ENCODE measurements at places on chromosomes 7 and 10. TPM values are rescaled to one million over a fixed set of nuclear protein-coding genes. Genes with fewer than 3 reads are reported as not detected.

The BLNK gene
- total RNA-seq, result 0.28 TPM

The GJC3 gene
- total RNA-seq, result under 0.01 TPM

The SLC16A9 gene
- 0.55 TPM for total RNA-seq

The HECTD2 gene
- total RNA-seq, result 5.3 TPM

The LIPF gene
- total RNA-seq, result not detected

The DEPP1 gene
- 22.6 TPM for total RNA-seq

The MACC1 gene
- 0.92 TPM for total RNA-seq

The NCAPG2 gene
- total RNA-seq, result 7.0 TPM

The SFTPA1 gene
- not detected for total RNA-seq

The CD36 gene
- 24.7 TPM for total RNA-seq

The OPN1SW gene
- total RNA-seq, result not detected

The AFAP1L2 gene
- total RNA-seq, result 0.14 TPM

The OPTN gene
- 116 TPM for total RNA-seq

The FGFBP3 gene
- total RNA-seq, result 0.28 TPM

The OR2A12 gene
- total RNA-seq, result not detected

The OGA gene
- 93.9 TPM for total RNA-seq

The LIPJ gene
- total RNA-seq, result under 0.01 TPM

The VPS37D gene
- 5.7 TPM for total RNA-seq

The TLX1 gene
- total RNA-seq, result not detected

The NKX1-2 gene
- not detected for total RNA-seq

The TMEM140 gene
- 14.6 TPM for total RNA-seq

The RNLS gene
- total RNA-seq, result 8.6 TPM

The CTTNBP2 gene
- 0.28 TPM for total RNA-seq

The GATAD1 gene
- 24.5 TPM for total RNA-seq

The TMEM236 gene
- under 0.01 TPM for total RNA-seq

The C1GALT1 gene
- total RNA-seq, result 20.8 TPM

The PRF1 gene
- under 0.01 TPM for total RNA-seq

The UTF1 gene
- not detected for total RNA-seq

The FRMD4A gene
- total RNA-seq, result 10.7 TPM

The TCF7L2 gene
- 4.8 TPM for total RNA-seq

The SKAP2 gene
- 8.5 TPM for total RNA-seq

The ACSL5 gene
- total RNA-seq, result 1.7 TPM

The PRPS1L1 gene
- total RNA-seq, result 0.09 TPM

The IFIT2 gene
- 3.1 TPM for total RNA-seq

The AZGP1 gene
- 0.09 TPM for total RNA-seq

The GPC2 gene
- total RNA-seq, result 1.1 TPM

The CYP3A4 gene
- not detected for total RNA-seq

The PLEKHS1 gene
- 0.09 TPM for total RNA-seq

The LIPK gene
- not detected for total RNA-seq

The NUTM2E gene
- under 0.01 TPM for total RNA-seq

The CTAGE6 gene
- total RNA-seq, result 0.28 TPM

The MYO3A gene
- not detected for total RNA-seq

The GBX1 gene
- not detected for total RNA-seq

All from smooth muscle cell of bladder (primary cell).